ENCODE measurements at places on chromosomes 2 and 18.

DNA sequence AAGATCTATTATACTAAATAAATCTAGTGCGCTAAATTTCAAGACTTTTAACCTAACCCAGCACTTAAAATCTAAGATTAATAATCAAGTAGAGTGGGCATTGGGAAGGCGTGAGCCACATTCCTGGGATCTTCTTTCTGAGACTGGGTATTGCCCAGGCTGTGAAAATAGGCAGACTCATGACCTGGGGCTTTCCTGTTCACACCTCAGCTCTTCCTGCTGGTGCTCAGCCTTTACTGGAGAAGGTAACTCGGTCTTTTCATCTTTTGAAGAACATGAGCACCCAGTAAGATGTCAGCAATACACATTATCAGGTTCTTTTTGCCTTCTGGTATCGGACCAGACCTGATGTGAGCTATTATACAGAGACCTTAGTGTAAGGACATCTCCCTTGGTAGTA is 500.5 kb downstream of the PLCL1 start:
- DNase-seq: no peak

GRCh38 chr2:239523954-239524330 is 123.1 kb upstream of the HDAC4 start:
- DNase-seq: no peak

GRCh38 chr2:241230435-241230834 is 42.0 kb downstream of the ANO7 start:
- DNase-seq: no peak

DNA sequence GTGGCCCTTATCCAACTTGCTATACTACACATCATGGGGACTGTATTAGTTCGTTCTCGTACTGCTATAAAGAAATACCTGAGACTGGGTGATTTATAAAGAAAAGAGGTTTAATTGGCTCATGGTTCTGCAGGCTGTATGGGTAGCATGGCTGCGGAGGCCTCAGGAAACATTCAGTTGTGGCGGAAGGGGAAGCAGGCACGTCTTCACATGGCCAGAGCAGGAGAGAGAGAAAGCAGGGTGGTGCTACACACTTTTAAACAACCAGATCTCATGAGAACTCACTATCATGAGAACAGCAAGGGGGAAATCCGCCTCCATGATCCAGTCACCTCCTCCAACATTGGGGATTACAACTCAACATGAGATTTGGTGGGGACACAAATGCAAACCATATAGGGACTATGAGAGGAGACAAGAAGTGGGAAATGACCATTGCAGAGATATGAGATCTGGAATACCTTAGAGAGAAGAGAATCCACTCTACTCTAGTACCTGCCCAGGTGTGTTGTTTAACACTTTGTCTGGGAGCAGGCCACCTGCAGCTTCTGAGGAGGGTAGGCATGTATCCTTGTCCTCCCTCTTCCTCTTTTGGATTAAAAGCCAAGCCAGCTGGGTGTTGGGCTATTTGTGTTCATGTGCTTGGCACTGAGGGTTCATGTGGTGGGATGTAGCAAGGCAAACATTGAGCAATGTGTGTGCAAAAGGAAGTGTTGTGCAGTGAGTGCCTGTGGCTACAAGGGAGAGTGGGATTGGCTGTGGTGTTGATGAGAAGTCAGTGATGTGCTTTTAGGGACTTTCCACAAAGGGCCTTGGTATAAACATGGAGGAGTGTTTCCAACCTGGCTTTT is 22.8 kb downstream of the TTLL4 start:
- no peak for DNase-seq

DNA sequence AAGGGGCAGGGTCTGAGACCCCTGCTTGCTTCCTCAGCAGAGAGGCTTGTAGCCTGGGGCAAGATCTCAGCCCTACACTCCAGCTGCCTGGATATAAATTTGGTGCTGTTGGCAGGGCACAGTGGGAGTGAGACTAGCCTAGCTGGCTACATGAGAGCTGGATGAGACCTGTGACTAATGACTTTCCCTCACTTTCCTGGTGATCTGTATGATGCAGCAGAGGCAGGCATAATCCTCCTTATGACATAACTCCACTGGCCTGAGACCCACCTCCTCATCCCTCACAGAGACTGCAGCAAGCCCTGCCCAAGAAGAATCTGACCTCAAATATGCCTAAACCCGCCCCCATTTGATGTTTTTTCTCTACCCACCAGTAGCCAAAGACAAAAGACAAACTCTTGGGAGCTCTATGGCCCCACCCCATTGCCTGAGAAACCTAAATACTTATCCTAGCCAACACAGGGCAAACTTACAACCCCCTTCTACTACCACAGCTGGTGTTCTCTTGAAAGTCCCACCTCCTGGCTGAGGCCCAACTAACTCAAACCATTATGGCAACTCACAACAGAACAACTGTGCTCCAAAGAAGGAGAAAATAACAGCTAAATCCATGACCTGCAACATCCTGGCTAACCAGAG is 102.7 kb downstream of the NR4A2 start:
- no peak for DNase-seq

DNA sequence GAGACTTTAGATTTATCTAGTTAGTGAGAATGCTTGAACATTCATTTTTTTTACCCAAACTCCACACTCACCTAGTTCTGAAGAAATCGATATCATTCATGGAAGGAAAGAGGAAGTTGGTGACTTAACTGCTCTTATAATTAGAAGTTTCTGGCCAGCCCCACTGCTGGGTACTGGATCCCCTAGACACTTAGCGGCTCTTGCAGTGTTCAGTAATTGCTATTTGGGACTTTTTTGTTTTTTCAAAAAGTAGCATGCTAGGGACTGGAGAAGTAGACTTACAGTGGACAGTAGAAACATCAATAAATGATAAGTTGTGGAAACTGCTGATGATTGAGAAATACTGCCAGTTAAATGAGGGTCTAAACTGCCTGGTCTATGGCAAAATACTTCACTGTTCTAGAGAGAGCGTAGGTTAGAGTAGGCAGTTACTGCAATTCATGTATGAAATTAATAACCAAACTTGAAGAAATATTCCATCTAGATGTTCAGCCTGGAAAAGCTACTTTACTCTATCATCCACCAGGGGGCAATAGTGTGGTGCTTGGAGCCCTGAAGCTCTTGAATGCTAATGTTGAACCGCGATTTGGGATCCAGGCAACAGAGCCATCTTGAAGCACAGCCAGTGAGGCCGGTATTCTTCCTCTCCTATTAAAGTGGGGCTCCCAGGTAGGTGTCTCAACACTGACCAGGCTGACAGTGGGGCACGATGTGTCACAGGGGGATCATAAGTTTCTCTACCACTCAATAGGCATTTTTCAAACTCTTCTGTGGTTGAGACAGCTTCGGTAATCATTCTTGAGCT is 146.1 kb upstream of the SESTD1 start:
- peak; percentile 38 for DNase-seq

- no peak for DNase-seq
Measured at GRCh38 chr2:168079236-168079635, 168.2 kb downstream of the STK39 start.

- DNase-seq: no peak
Measured at GRCh38 chr2:155151472-155151871, 453.0 kb downstream of the KCNJ3 start.

- DNase-seq: no peak
Measured at GRCh38 chr2:82636402-82637020, 1822.6 kb downstream of the SUCLG1 start.

GRCh38 chr2:127085317-127085681 is 21.7 kb downstream of the BIN1 start:
- DNase-seq: no peak

GRCh38 chr18:59696311-59697235 is 650 bp downstream of the CCBE1 start:
- DNase-seq: no peak

DNA sequence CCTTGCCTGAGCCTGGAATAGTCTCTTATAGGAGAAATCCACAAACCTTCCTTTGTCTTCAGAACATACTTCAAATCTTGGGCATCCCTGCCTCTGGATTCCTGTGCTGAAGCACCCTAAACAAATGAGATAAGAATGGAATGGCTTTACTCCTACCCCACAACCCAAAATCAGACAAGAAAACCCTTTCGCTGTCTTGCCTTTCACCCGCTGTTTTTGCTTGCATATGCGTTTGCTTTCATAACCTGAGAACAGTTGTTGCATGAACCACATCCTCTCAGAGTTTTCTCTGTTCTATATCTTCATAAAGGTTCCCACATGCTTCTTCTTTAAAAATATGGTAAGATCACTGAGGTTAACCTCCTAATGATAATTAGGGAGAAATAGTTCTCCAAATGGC is 132.1 kb upstream of the MAP3K20 start:
- DNase-seq: no peak

DNA sequence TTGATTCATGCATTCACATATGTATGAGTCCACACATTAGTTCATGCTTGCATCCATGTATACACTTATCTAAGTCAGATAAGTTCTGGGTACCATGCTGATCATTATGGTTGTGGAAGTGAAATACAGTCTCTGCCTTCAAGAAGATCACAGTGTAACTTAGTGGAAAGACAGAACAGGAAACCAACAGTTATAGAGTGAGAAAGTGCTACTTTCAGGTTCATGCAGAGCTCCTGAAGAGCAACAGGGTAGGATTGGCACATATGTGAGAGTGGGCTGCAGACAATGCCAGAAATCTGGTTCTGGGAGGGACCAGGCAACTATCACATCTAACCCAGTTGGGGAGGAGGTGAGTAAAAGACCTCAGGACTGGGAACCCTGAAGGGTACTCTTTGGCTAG is 35.4 kb upstream of the PGAP1 start:
- DNase-seq: no peak

DNA sequence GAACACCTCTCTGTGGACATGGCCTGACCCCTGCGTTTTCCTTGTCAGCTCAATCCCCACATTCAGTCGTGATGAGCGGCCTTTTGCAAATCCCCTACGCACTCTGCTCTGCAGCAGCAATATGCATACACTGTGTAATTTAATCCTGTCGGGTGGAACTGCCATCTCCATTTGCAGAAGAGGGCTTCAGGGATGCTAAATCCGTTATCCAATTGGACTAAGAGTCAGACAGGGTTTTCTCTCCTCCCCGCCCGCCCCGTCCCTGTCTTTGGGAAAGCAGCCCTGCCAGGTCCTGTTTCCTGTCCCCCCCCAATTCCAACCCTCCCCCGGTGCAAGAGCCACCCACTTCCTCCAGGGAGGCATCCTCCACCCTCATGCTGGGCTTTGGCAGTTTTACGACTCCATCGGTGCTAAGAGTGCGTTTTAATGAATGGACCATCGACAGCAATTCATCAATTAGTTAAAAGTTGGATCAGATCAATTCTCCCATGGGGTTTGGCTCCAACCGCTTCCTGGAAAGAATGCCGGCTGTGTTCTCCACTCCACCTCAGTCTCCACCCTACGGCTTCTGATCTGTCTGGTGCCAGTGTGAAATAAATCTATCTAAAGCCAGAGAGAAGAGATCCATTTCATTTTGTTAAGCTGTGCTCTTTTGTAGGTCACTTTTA is 53.5 kb upstream of the ASAP2 start:
- DNase-seq: no peak

DNA sequence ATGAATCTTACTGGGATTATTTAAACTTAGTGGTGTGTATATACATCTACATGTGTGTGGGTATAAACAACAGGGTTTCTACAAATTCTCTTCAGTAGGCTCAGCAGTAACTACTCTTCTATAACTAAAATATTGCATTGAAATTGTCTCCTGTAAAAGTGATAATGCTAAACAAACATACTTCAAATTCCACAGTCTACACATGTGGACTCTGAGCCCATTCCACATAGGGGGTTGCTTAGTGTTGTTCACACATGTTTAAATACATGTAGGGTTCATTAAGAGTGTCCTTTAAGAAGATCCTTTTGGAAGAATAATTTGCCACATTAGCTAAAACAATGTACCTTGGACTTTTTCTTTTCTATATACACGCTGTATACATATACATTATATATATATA is 152.8 kb upstream of the VRK2 start:
- DNase-seq: no peak

DNA sequence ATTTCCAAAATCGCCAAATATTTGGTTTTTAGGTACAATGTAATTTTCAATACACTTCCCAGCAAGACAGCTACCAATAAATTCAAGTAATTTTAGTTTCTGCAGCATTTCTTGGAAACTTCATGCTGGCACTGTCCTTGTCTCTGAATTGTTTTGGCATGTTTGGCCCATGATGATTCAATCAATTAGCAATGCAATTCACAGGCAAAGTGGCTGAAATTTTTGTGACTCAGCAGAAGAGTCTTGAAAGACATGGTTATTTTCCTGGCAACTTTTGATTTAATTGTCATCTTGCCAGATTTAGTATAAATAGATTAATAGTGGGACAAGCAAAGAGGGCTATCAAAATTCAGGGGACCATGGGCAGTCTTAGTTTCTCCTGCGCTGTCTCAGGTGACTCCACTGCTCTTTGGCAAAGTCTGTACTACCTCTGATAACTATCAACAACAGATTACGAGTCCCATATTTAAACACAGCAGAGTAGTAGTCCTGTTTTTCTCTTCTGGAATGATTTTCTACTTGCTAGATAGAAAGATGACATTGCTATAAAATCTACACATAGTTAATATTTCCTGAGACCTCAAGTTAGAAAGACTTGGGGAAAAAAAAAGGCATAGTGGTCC is 88.9 kb upstream of the CYP26B1 start:
- peak; percentile 52 for DNase-seq

GRCh38 chr2:104656571-104657163 is 197.2 kb upstream of the POU3F3 start:
- DNase-seq: no peak

DNA sequence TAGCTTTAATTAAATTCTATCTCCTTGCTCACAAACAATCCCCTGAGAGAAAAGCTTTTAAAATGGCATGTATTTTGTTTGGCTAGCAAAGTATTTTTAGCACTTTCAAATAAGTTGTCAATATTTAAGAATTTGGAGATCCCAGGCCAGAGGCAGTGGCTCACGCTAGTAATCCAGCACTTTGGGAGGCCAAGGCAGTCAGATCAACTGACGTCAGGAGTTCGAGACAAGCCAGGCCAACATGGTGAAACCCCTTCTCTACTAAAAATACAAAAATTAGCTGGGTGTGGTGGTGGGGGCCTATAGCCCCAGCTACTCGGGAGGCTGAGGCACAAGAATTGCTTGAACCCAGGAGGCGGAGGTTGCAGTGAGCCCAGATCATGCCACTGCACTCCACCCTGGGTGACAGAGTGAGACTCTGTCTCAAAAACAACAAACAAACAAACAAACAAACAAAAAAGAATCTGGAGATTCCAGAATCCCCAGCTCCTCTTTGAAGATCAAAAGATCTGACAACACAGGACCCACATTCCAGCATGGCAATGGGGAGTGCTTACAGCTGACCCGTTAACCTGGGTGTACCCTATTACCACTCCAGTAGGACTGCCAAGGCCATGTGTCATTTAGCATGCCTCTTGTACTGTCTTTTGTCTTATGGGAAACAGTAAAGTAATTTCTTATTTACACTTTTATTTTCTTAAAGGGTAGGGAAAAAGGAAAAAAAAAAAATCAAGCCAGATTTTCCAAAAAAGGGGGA is 21.9 kb downstream of the SLC40A1 start:
- no peak for DNase-seq
